ENCODE measurements at places on chromosomes 3 and 15.

GRCh38 chr15:78314181-78314581, 14.8 kb upstream of the SKIC8 start:
- DNase-seq, result no peak

- DNase-seq, result no peak
Observed at GRCh38 chr3:135000465-135000864, 205.4 kb downstream of the EPHB1 start.

DNA sequence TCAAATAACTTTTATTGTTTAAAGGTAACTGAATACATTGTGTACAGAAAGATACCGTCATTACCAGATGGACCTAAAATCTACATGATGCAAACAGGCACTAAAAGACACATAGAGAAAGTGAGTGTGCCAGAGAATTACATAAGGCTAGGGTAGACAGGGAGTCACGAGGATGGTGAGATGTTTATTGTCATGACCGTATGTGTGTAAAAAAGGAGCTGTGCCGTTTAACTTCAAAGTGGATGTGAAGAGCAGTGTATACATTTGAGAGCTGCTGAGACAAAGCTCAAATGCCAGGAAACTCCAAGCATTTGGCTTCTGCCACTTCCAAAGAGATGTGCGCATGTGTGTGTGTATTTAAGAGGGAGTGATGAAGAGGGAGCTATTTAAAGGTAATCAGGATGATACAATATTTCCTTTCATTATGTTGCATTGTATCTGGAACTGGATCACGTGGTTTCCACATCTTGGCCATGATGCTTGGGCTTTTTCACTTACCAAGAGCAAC, 51.4 kb upstream of the IGF1R start:
- no peak for DNase-seq

DNA sequence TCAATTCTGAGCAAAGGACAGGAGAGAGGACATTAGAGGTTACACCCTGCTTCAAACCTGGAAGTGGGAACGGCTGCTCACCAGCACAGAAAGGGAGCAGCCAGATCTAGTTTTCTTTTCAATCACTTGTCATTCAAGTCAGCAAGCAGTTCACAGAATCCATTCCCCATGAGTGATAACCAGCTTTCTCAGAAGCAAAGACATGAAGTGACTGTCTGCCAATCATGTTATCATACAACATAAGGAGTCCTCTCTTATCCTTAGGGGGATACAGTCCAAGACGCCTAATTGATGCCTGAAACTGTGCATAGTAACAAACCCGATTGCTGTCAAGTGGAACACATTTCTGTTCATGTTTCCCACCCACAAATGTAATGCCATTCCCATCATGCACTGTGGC, 54.7 kb downstream of the FAM98B start:
- DNase-seq, result peak; percentile 43

DNA sequence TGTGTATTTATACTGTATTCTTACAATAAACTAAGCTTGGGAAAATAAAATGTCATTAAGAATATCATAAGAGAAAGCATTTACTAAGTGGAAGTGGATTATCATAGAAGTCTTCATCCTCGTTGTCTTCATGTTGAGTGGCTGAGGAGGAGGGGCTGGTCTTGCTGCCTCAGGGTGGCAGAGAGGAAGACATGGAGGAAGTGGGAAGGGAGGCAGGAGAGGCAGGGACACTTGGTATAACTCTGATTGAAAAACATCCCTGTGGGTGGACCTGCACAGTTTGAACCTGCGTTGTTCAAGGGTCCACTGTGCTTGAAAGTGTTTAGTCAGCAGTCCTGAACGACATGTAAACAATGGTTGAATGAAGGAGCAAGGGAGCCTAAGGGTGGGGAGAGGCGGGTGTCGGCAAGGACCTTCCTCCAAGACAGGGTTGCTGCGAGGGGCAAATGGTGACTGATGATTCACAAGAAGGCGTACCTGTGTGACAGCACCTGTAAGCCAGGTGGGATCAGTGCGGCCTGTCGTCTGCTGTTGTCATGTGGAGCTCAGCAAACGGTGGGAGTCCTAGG, 103.8 kb upstream of the KLF13 start:
- DNase-seq, result no peak

GRCh38 chr3:90015688-90016356, 908.4 kb downstream of the EPHA3 start:
- DNase-seq, result no peak

- no peak for DNase-seq
Observed at GRCh38 chr15:49040151-49040550, 6.1 kb downstream of the SECISBP2L start.

DNA sequence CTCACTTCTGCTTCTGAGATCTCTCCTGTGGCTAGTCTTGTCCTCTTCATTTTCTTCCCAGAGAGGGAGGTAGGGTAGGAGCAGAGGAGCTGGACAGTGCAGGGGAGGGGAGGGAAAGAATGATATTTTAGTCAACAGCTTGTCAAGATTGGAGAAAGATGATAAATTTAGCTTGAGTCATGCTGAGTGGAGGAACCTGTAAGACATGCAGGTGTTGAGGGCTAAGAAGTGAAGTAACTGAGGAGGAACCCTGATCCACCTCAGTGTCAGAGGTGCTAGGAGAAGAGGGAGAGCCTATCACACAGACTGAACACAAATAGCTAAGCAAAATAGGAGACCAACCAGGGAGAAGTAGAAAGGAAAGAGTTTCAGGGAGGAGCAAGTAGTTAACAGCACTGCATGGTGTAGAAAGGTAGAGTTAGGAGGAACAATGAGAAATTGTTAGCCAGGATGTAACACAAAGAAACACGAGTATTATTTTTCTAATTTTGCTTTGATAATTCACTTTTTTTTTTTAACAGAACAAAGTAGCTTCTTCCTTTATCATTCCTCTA, 108.2 kb upstream of the CHRM5 start:
- no peak for DNase-seq

DNA sequence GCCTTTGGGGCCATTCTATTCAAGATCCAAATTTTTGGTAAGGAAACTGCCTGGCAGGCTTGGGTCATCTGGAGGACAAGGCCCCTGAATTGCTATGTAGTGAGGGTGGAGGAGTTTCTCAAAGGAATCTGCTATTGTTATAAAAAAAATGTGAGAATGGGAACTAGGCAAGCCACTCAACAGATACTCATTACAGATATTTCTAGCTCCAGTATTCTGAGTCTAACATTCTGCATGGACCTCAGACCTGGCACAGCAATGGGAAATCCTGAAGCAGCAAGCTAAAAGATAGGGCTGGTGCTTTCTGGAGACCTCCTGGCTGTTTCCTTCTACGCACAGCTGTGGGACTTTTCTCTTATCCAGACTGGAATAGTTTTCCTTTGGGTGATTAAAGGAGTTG, 430.7 kb upstream of the RBMS3 start:
- no peak for DNase-seq

DNA sequence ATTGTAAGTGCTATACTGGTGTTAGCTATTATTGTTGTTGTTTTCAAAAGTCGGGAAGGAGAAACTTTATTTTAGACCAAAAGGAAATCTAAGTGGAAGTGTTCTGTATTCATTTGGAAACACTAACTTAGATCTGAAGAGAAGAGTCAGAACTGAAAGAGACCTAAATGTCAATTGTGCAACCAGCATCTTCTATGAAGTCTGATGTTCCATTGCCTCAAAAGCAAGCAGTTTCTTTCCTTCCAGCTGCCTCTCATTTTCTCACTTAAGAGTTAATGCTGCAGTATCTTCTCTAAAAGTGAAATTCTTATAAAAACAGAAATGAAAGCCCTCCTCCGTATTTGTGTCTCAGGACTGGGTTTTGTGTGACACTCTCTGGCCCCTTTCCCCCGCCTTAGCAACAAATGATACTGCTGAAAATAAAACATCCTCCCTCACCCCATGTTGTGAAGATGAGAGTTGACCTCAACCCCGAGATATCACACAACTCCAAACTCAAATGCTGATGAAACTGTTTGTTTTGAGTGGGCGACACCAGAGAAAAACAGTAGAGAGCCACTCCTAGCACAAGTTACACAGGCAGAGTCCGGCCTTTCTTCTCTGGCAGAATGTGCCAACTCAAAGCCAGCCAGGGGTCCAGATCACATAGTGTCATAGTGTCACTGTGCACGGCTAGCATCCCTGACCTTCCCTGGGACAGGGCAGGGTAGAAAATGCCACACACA, 48.9 kb downstream of the GLDN start:
- DNase-seq, result no peak

- DNase-seq, result no peak
Observed at GRCh38 chr3:32945136-32945535, 6.3 kb upstream of the CCR4 start.

- no peak for DNase-seq
Observed at GRCh38 chr3:191528589-191528988, 67.6 kb downstream of the PYDC2 start.

- no peak for DNase-seq
Observed at GRCh38 chr3:177776661-177777101, 579.4 kb upstream of the TBL1XR1 start.

DNA sequence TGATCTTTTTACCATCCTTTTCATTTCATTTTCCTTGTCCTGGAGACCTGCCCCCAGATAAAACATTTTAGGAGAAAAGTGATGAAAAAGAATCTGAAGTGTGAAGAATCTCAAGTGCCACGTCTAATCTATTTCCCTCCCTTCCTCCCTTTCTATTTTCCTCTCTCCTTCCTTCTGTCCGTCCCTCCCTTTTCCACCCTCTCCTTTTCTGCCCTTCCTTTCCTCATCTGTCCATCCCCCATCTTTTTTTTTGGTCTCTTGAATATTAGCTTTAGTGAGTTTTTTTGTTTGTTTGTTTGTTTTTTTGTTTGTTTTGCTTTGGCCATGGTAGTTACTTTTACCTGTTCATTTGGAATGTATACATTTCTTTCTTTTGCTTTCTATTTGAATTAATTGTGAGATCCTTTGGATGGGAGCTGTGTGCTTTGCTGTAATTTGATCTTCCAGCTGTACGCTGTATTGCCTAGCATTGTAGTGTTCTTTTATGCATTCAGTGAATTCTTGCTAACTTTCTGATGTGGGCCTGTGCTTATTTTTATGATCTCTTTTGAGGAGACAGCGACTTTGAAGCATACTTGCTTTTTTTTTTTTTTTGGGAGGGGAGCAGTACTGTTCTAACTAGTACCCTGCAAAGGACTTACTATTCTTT, 19.2 kb downstream of the CDIN1 start:
- DNase-seq, result no peak

GRCh38 chr3:16441371-16441875, 72.1 kb downstream of the RFTN1 start:
- DNase-seq, result no peak

DNA sequence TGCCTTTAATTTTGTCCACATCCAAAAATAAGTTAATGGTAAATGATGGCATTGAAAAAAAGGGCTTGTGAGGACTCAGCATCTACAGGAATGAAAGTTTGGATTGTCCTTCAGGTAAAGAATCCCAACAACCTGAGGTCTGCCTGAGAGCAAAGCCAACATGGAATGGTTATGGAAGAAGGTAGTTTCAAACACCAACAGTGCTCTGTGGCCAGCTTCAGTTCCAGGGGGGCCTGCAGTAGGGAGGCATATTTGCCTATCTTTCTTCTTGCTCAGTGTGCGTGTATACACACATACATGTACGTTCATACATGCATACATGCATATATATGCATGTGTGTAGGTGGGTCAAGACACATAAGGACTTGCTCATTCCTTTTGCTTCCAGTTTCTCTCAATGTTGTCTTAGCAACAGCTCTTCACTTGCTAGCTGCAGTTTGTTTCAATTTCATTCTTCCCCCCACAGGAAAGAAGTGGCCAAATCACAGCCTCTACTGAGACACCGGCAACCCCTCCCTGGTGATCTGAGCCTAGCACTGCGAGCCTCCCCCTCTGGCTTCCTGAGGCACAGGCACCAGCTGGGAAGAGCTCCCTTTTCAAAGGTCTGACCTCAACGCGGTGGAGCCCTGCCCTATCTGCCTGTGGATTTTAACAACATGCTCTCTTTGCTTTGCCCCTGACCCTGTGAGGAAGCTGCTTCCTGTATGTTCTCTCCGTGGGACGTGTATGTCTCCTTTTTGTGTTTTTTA, 146.2 kb downstream of the KLF13 start:
- peak; percentile 74 for DNase-seq

- no peak for DNase-seq
Observed at GRCh38 chr15:92693691-92694331, 38.2 kb upstream of the FAM174B start.

GRCh38 chr15:43958861-43959330, 132.1 kb downstream of the WDR76 start:
- DNase-seq, result no peak

DNA sequence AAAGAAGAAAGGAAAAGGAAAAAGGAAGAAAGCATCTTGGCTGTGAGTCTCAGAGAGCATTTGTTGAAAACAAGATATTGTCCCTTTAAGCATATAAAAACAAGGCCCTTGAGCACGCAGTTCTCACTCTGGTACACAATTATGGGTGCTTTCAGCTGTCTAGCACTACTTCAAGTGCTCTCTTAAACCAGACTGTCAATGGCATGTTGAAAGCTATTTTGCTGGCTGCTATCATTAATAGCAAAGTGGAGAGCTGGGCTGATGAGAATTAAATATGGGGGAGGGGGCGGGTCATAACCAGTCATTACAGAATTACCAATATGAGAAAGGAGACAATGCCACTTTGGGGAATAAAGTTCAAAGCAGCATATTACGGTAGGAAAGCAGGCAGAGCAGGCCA, 9.3 kb downstream of the TLE3 start:
- DNase-seq, result no peak

- no peak for DNase-seq
Observed at GRCh38 chr3:42266085-42266484, at the start of gene CCK. CCK (minus strand) TSS chr3:42266185; CDS start chr3:42263630, 2,555 bp downstream.

GRCh38 chr15:51736069-51736468, 1.4 kb downstream of the LYSMD2 start:
- peak; percentile 54 for DNase-seq

DNA sequence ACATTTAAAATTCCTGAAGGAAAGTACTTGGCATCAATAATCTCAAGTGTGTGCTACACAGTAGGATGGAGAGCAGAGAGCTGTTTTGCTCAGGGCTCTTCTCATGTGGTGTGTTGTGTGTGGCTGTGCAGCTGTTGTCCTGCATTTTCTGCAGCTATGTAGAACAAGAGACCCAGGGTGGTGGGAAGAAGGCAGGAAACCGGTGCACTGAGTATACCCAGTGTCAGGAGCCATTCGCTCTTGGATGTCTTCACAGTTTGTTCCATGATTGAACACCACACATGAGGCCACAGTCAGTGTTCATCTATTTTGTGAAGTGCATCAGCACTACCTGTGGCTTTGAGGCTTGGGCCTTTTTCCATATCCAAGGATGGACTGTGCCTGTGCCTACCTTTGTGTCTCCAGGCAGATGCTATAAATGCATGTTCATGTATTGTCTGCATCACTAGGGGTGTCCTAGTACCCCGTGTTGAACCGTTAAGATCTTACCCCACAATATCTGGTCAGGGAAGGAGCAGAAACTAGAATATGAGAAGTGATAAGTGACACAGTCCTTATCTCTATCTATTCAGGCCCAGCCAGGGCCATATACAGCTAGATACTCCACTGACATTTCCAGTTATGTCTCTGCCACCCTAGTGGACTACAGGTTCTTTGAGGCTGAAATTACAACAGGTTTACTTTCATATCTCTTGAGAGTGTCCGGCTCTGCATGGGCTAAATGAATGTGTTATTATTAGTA, 194.3 kb downstream of the NR2F2 start:
- DNase-seq, result no peak
